Smooth muscle cell of bladder (primary cell): ENCODE measurements at places on chromosomes 12 and 14. TPM values are rescaled to one million over a fixed set of nuclear protein-coding genes. Genes with fewer than 3 reads are reported as not detected.

The COA8 gene
- 17.1 and 17.6 TPM in 2 replicates for total RNA-seq

The KRT5 gene
- 1.3 and 2.3 TPM in 2 replicates for total RNA-seq

The CNTN1 gene
- total RNA-seq, result 0.28 and 0.65 TPM in 2 replicates

The NOVA1 gene
- total RNA-seq, result 1.4 and 1.6 TPM in 2 replicates

The ACOT6 gene
- not detected in 2 replicates for total RNA-seq

The DNAL1 gene
- 7.1 and 8.0 TPM in 2 replicates for total RNA-seq

The NPFF gene
- total RNA-seq, result not detected in 2 replicates

The HCAR1 gene
- under 0.01 and 0.09 TPM in 2 replicates for total RNA-seq
